ENCODE measurements at places on chromosomes 3 and 15.

GRCh38 chr3:47276558-47276957 lies 6.0 kb downstream of the KIF9 start:
- no peak for DNase-seq

DNA sequence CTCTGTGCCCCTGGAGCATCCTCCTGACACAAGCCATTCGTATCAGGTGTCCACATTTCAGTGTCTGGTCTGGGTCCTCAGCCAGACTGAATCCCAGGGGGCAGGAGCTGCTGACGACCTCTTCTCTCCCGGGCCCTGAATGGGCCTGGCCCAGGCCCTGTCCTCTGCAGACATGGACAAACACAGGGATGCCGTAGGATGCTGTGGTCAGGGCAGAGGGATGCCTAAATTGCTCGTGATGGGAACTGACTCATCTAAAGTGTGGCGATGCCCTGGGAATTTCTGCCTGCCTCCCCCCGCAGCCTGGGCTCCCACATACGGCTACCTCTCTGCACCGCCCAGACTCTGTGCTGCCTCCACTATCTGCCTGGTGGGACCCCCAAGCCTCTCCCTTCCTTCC lies 58.5 kb upstream of the CTSH start:
- DNase-seq = peak; percentile 42

DNA sequence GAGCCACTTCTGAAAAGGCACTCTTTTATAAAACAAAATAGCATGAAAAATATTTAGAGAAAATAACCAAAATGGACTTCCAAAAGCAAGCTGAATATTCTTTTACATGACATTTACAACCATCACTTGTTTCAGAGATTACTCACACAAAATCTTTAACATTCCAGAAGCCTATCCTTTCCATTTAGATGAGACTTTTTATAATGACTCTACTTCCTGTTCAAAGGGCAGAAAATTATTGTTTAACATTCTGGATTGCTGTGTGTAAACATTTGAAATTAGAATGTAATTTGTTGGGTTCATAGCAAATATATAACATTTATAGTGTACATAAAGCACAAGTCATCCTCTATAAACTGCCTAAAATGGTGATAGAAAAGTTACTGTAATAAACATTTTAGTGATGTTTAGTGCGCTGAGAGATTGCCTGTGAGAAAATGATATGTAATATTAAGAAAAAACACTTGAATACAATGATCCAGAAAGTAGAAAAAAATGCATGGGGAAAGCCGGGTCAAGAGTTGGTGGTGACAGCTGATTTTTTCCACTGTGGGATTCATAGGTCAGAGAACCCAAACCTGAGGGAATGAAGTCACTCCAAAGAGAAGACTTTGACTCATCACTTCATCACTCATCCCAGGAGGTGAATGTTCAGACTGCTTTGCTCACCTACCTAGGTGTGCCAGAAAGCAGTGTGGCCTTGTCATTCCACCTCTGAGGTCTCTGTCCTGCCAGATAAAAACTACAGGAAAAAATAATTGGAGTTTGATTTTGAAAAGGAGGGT lies 305.8 kb downstream of the ARPP21 start:
- no peak for DNase-seq

- DNase-seq = no peak
Measured at GRCh38 chr3:29746163-29746760, 465.4 kb downstream of the RBMS3 start.

- no peak for DNase-seq
Measured at GRCh38 chr3:3587647-3587972, 211.6 kb upstream of the LRRN1 start.

DNA sequence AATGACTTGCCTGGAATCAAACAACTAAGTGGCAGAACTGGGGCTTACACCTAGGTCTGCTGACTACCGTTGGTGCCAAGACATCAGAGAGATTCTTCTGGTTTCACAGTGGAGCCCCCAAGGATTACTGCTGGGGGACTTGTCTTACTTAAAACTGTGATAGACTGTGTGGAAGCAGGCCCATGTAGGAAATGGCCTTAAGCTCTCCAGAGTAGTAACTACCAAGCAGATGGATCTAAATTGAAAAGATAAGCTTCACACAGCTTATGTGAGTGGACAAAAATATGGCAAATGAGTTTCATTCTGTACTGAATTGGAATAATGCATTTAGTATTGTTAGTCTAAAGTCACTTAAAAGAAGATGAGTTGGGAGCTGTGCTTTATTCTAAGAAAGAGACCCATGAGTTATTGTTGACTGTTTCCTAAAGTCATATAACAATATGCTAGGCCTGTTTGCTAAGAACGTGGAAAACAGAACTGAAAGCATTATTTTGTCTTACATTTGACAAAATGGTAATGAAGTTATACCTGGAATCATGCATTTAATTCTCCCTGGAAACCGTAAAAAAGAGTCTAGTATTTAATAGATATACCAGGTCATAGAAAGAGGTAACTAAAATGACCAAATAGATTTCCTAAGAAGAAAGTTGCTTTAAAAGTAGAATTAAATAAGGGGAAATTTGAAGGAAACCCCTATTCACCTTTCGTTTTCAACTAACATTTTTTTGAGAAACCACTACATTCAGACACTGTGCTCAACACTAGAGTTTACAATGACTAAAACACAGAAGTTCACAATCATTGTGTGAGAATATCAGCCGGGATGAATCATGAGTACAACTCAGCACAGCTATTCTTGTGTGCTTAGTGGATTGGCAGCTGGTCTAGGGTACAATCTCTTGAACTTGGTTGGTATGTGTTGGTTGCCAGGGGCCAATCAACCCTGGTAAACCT lies 13.0 kb upstream of the MAPK6 start:
- peak; percentile 34 for DNase-seq

- no peak for DNase-seq
Measured at GRCh38 chr3:57030721-57031120, 29.7 kb upstream of the SPATA12 start.

GRCh38 chr3:129440618-129441190 lies 680 bp downstream of the IFT122 start:
- DNase-seq = peak; percentile 73

- DNase-seq = peak; percentile 55
Measured at GRCh38 chr15:84570164-84570735, 30.6 kb upstream of the ZSCAN2 start.

GRCh38 chr15:36323615-36324014 lies 255.8 kb upstream of the CDIN1 start:
- peak; percentile 45 for DNase-seq

DNA sequence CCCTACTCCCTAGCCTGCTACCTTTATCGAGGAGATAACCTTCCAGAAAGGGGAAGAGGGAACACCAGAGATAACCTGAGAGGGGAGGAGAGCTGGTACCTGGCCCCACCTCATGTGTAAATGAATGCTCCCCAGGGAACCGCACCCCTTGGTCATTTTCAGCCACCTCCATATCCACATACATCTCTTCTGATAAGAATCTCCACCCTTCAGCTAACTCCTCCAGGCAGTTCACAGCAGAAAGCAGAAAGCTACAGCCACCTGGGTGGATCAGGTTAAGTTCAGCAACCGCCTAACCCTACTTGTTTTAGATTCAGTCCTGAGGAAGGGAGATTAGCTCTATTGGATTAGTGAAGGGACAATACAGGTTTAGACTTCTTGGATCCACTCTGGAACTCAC lies 38.0 kb upstream of the TIMP4 start:
- no peak for DNase-seq

- peak; percentile 64 for DNase-seq
Measured at GRCh38 chr3:22117751-22118346, 366.8 kb upstream of the ZNF385D start.

DNA sequence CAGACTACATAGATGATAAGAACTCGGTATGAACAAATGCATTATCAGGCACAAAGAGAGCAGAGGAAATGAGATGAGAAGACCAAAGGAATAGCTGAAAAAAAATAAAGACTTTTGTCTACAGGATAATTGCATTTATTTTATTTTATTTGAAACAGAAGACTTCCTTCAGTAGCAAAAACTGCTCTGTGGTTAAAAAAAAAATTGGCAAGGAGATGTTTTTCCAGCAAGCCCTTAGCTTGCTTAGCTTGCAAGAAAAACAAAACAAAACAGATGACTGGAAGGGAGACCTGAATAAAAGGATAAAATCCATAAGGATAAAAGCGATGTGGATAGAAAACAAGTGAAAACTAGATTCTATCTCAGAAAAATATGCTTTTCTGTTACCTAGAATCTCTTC lies 9.1 kb upstream of the PPM1L start:
- no peak for DNase-seq

GRCh38 chr15:57324590-57324890 lies 51.8 kb upstream of the CGNL1 start:
- no peak for DNase-seq

- DNase-seq = no peak
Measured at GRCh38 chr15:50753463-50753862, 12.0 kb downstream of the SPPL2A start.

Measured in AG10803 (cell line).